ENCODE measurements at places on chromosomes 6 and 20.

DNA sequence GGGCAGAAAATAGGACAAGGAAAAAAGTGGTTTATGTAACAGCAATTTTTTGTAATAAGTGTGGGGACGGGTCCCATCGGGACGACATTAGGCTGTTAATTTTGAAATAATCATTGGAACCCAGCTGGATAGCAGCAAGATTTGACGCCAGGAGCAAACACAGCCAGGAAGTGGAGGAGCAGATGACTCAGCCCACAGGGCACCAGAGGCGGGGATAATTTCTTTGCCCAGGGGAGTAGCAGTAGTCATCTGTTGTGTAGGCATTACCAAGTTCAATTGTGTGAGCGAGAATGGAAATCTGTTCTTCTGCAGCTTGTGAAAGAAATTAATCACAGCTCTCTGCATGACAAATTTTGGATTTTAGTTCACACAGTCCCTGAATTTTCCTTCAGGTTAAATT lies 22.6 kb upstream of the RIN2 start:
- DNase-seq, result no peak

- no peak for DNase-seq
These were observed 3.0 kb downstream of the CCN2 start for GRCh38 chr6:131947986-131948661.

GRCh38 chr6:83092756-83093399 lies 25.4 kb downstream of the DOP1A start:
- DNase-seq, result no peak

DNA sequence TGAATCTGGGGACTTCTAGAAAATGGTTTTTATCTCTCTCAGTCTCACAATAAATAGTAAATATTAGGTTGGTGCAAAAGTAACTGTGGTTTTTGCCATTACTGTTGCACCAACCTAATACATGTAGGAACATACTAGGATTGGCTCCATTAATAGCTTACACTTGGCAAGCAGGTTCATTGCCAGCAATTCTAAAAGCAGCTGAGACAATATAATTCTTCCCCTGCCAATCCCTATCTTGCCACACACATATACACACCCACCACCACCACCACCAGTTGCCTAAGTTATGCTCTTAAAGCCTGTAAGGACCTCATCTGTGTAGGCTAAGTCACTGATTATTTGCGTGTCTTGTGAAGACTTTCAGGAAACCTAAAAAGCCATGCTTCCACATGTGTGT lies 145.1 kb downstream of the KIF16B start:
- DNase-seq, result no peak

- no peak for DNase-seq
These were observed 4.6 kb downstream of the C6orf58 start for GRCh38 chr6:127581576-127581975.

DNA sequence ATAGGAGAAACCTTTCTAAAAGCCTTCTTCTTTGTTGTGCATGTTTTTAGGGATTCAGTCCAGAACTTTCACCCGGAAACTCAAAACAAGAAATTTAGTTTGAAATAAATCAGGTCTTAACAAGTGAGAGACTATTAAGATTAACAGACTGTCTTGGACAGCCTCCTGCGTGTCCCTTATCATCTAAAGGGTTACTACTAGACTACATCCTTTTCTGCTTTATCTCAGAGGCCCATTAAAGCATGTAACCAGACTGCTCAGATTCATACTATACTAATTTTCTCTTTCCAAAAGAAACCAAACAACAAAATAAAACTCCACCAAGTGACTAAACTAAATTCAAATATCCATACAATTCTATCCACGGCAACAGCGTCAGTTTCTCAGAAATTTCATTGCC lies 173.8 kb downstream of the GMPR start:
- no peak for DNase-seq

- no peak for DNase-seq
These were observed 83.7 kb upstream of the RALY start for GRCh38 chr20:33910056-33910455.

DNA sequence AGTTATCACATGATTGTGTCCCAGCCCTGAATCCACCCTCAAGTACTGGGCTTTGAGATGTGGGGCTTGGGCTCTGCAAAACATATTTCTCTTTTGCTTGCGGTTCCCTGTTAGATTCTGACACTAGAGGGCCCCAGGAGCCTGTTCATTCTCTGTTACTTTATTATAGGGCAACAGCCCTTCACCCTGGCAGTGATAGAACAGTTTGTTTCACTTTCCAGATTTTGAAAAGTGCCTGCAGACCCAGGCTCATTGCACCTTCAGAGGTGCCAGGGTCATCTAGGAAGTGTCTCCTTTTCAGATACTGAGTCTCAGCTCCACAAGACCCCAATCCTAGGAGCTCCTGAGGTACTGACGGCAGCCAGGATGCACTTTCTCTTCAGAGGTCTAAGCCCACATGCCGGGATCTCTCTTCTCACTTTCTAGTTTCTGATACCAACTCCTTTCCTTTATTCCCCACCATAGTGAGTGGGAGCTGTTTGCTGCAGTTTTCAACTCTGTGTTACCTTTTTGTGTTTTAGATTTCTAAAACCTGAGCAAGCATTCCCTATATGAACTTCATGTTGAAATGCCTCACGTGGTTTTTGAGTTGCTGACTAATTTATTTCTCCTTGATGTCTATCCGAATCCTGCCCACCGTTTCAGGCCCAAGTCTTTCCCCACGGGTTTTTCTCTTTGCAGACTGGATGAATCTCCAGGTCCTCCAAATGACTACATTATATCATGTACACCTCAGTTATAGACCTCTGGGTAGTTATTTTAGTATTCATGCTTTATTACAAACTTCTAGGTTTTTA lies 10.9 kb downstream of the ABT1 start:
- peak; percentile 68 for DNase-seq

- no peak for DNase-seq
These were observed 29.0 kb downstream of the MKKS start for GRCh38 chr20:10404959-10405530.

DNA sequence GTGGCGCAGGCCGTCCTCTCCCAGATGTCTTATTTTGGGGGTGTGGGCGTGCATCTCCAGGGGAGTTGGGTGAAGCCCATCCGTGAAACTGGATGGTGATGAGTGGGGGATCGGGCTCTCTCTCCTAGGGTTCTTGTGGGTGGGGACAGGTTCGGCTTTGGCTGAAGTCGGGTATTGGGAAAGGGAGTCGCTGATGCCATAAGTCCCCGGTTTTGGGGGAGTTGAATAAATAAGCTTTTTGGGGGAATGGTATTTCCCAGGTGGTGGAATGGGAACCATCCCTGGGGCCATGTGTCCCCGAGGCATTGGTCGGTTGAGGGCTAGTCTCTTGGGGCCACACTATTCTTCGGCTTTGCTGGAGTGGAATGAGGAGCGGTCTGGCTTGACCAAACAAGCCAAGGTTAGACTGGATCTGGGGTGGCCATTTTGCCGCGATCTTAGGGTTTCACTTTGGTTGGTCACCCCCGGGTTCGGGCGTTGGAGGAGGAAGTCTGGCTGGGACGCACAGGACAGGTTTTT lies 481 bp downstream of the ZNF133 start:
- DNase-seq, result no peak

DNA sequence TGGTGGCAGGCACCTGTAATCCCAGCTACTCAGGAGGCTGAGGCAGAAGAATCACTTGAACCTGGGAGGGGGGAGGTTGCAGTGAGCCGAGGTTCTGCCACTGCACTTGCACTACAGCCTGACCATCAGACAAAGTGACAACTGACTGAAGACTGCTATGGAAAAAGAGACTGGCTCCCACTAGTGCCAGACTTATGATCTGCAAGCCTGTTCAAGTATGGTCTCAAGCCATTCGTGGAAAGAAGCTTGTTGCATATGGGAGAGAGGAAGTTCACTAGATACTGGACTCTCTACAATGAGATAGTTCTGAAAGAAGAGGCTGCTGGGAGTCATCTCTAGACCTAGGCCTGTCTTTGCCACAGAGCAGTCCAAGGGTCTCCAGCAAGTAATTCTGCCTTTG lies 26.7 kb downstream of the MDN1 start:
- DNase-seq, result peak; percentile 22

DNA sequence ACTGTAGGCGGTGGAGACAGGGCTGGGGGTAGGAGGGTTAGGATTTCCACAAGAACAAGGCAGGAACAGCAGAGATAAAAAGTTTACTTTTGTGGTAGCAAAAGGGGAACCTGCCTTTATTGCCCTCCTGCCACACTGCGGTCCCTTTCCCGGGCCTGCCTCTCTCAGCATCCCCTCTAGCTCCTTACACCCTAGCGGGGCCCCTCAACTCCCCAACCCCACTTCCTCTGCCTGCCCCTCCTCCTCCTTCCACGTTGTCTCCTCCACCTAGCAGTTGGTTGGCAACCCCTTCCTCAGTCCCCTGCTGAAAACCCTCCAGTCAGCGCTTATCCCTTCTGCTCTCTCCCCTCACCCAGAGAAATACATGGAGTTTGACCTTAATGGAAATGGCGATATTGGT lies 714 bp downstream of the AIF1 start:
- DNase-seq, result no peak

- no peak for DNase-seq
These were observed 28.1 kb upstream of the ADTRP start for GRCh38 chr6:11806561-11807317.

- DNase-seq, result no peak
These were observed 54.8 kb downstream of the OPN5 start for GRCh38 chr6:47836639-47837038.

GRCh38 chr6:11804135-11804534 lies 25.5 kb upstream of the ADTRP start:
- DNase-seq, result no peak

DNA sequence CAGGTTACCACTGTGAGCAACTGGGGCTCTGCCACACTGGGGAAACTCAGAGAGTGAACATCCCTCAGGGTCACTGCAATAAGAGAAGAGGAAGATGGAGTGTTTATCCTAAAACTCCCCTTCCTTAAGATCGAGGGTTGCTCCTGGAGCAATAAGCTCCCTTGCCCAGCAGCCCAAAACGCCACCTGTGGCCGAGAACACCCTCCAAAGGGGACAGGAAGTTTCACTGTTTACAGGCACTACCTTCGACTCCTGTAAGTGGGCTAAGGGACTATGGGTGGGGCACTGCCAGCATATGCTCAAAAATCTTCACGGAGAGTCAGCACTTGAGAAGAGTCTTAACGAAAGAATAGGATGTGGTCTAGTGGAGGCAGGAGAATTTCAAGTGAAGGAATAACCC lies 132.5 kb downstream of the FAXC start:
- DNase-seq, result no peak

GRCh38 chr6:34045771-34046170 lies 100.1 kb downstream of the GRM4 start:
- DNase-seq, result no peak

- no peak for DNase-seq
These were observed 32.9 kb downstream of the TRIM38 start for GRCh38 chr6:25995507-25995906.

DNA sequence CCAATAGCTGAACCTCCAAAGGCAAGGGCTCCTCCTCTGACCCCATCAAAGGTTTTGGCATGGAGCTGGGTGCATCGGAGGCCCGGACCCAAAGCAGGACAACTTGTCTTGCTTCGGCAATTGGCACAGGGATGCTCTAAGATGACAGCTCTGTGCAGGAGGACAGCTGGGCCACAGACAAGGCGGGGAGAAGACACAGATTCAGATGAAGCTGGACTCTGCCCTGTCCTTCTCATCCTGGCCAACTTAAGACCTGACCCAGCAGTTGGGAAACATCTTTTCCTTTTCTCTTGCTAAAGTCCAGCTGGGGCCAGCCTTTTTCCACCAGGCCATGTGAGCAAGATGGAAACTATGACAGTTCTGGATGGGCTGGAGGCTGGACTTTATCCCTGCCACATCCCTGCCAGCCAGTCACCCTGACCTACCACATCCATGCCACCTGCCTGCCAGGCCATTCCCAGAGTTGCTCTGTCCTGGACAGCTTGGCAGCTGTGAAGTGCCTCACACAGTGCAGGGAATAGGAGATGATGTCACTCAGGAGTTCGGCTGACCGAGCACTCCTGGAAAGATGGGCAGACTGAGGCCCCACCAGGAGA lies 12.7 kb upstream of the PSMF1 start:
- DNase-seq, result no peak

- DNase-seq, result no peak
These were observed 150.9 kb downstream of the DST start for GRCh38 chr6:56491606-56492328.

- DNase-seq, result no peak
These were observed 19.0 kb downstream of the REM1 start for GRCh38 chr20:31494131-31494530.

GRCh38 chr6:133130863-133131262 lies 110.3 kb upstream of the EYA4 start:
- peak; percentile 10 for DNase-seq

- no peak for DNase-seq
These were observed 191.4 kb upstream of the CDYL start for GRCh38 chr6:4584801-4585200.

DNA sequence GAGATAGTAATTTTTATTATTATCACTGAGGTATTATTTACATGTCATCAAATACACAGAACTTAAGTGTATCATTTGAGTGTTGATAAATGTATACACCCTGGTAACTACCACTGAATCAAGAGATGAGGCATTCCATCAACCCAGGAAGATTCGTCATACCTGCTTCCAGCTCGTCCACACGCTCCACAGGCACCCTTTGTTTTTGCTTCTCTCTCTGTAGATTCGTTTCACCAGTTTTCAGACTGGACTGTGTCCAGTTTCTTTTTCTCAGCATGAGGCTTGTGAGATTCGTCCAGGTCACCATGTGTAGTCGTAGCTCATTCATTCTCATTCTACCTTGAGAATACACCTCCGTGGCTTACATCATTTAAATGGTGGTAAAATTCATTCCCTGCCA lies 64.5 kb downstream of the BFSP1 start:
- DNase-seq, result no peak

GRCh38 chr6:42352856-42353564 lies 98.7 kb downstream of the TRERF1 start:
- no peak for DNase-seq

DNA sequence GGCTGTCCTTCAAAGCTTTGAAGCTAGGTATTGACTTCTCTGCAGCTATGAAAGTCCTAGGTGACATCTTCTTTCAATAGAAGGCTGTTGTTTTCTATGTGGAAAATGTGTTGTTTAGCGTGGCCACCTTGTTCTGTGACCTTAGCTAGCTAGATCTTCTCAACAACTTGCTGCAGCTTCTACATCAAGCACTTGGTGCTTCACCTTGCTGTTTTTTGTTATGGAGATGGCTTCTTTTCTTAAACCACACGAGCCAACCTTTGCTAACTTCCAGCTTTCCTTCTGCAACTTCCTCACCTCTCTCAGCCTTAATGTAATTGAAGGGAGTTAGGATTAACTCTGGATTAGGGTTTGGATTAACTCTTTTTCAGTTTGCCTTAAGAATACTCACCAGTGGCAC lies 128.6 kb upstream of the MMS22L start:
- DNase-seq, result no peak

GRCh38 chr6:158605266-158605878 lies 39.2 kb downstream of the DYNLT1 start:
- DNase-seq, result peak; percentile 47

- DNase-seq, result no peak
These were observed 139.8 kb upstream of the HMGN3 start for GRCh38 chr6:79374308-79374707.

Measured in NCI-H774 (cell line).